ENCODE measurements at places on chromosomes 4 and X.

DNA sequence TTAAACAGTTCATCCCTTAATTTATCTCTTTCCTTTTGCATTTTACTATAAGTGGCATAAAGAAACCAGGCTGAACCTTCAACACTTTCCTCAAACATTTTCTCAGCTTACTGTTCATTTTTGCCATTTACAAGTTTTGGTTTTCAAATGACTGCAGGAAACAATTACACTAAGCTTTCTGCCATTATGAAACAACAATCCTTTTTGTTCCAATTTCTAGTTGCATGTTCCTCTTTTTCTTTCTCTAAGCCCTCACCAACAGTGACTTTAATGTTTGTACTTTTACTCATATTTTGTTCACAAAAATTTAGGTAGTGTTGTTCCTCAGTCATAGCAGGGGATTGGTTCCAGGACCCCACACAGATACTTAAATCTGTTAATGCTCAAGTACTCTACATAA, 1526.1 kb downstream of the STIM2 start:
- no peak for DNase-seq

GRCh38 chrX:132031867-132032266, 8.8 kb downstream of the STK26 start:
- DNase-seq = no peak

GRCh38 chr4:15238720-15239119, 189.1 kb upstream of the C1QTNF7 start:
- no peak for DNase-seq

GRCh38 chr4:123589301-123589700, 192.7 kb downstream of the SPRY1 start:
- no peak for DNase-seq

GRCh38 chr4:110840221-110840654, 217.4 kb upstream of the PITX2 start:
- DNase-seq = no peak

DNA sequence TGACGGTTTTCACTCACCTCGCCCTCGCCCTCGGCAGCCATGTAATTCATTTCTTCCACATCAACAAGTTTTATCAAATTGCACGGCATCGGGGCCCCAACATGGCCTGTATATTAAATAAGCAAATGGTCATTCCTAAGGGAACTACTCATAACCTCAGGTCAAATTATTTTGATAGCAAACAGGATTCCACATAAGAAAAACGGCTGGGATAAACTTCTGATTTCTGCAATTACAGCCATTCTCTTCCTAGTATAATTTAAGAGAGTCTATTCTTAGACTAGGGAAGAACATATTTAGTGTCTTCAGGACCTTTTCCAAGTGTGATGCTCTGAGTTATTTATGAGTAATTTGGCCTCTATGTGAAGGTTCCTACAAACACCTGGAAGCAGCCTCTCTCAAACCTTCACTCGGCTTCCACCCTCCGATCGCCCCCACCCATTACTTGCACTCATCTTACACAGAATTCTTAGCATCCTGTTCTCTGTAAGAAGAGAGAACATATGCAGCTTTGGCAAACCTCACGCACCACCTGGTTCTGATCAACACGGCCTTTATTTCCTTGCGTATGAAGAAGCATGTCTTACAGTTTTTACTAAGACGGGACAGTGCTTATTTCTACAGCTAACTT, 29.4 kb upstream of the CENPU start:
- DNase-seq = no peak

DNA sequence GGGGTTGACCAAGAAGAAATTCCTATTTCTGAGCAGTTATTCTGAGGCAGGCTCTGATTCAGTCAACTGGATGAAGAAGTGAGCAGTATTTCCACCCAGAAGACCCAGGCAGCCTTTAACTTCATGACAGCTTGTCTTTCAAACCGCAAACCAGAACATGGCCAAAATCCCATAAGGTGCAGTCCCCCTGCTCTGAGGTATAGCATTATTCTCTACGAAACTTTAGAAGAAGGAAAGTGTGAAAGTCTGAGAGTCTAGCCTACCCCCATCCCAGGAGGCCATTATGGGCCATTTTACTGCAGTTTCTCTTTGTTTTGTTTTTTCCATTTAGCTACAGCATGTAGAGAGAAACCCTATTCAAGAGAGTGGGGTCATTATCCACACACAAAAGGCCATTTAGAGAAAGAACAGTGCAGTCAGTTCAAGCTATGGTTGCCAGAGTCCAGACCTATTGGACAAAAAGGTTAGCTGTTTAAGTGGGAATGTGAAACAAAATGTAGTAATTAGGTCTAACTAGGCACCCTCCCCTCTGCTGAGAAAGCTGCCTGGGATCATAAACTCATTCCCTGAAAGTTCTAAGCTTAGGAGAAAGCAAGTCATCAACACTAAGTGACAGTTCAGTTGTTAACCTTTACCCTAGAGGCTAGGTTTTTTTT, 52.1 kb upstream of the RASGEF1B start:
- DNase-seq = no peak

GRCh38 chr4:184250795-184251669, 33.4 kb upstream of the ENPP6 start:
- peak; percentile 22 for DNase-seq

- peak; percentile 32 for DNase-seq
Measured at GRCh38 chr4:4574792-4575191, 32.9 kb upstream of the STX18 start.

GRCh38 chr4:100075056-100075455, 115.2 kb downstream of the DDIT4L start:
- peak; percentile 33 for DNase-seq

Measured in astrocyte of the cerebellum (primary cell).